ENCODE measurements at places on chromosomes 2 and 18.

DNA sequence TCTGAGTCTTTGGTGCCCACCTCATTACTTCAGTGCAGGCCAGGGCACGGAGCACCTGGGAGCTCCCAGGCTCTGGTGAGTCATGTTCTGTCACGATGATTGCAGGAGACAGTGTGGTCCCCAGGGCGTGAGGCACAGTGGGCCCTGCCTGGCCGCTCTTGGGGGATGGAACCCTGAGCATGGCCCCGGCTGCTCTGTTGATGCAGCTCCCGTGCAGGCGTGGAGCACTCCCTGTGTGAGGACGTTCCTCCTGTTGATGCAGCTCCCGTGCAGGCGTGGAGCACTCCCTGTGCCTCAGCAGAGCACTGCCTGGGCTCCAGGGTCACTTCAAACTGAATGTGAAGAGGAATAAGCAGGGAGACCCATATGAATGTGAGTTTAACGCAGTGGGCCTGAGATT, 30.1 kb downstream of the COPS9 start:
- no peak for DNase-seq

GRCh38 chr18:3172097-3172496, 47.7 kb downstream of the MYOM1 start:
- no peak for DNase-seq

- no peak for DNase-seq
Observed at GRCh38 chr18:48229552-48229981, 179.6 kb downstream of the ZBTB7C start.

DNA sequence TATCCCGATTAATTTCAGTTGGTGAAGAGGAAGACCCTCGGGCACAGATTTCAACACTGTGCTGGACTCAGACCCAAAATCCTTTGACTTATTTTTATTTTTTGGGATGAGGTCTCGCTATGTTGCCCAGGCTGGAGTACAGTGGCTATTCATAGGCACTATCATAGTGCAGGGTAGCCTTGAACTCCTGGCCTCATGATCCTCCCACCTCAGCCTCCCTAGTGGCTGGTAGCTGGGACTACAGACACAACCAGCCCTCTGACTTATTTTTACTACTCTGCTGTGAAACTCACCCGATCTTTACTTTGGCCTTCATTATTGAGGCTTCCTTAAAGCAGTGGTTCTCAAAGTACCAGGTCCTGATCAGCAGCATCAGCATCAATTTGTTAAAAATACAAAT, 18.2 kb upstream of the ADAM17 start:
- DNase-seq: no peak

DNA sequence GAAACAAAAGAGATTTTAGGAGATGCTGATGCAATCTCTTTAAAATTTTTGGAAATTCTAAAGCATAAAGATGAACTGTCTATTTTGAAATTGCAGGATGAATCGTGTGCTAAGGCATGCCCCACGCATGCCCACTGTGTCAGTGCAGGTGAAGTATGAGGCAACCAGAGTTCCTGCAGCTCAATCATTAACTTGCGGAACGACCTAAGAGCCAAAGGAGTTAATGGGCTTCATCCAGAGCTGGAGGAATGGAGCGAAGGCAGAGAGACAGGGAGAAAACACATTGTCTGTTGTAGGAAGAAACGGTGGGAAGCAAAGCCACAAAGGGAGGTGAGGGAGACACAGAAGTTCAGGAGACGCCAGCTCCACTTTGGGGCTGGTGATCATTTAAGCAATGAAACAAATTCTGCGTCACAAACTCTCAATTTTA, 265.2 kb downstream of the CCDC85A start:
- peak; percentile 50 for DNase-seq

DNA sequence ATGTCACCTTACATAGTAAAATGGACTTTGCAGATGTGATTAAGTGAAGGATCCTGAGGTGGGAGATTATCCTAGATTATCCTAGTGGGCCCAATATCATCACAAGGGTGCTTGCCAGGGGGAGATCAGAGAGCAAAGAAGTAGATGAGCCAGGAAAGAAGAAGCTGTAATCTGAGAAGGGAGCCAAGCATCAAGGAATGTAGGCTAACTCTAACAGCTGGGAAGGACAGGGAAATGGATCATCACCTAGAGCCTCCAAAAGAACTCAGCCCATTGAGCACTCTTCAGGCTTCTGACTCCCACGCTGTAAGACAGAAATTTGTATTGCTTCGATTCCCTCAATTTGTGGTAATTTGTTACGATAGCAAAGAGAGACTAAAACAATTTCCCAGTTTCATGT, 309.9 kb downstream of the LRP1B start:
- no peak for DNase-seq

- no peak for DNase-seq
Observed at GRCh38 chr2:81148323-81148722, 843.8 kb upstream of the LRRTM1 start.

- DNase-seq: no peak
Observed at GRCh38 chr18:730692-731091, 18.3 kb upstream of the ENOSF1 start.

All from islet precursor cell (in vitro differentiated cells).